CD8-positive, alpha-beta memory T cell (primary cell): ENCODE measurements at places on chromosomes 2 and 18.

GRCh38 chr2:112733456-112733855 is 12.6 kb downstream of the NT5DC4 start:
- H3K4me3 ChIP-seq: no peak overlapping the region
- no peak for DNase-seq
- H3K36me3 ChIP-seq: no peaks in the 10 kb centered on the region

DNA sequence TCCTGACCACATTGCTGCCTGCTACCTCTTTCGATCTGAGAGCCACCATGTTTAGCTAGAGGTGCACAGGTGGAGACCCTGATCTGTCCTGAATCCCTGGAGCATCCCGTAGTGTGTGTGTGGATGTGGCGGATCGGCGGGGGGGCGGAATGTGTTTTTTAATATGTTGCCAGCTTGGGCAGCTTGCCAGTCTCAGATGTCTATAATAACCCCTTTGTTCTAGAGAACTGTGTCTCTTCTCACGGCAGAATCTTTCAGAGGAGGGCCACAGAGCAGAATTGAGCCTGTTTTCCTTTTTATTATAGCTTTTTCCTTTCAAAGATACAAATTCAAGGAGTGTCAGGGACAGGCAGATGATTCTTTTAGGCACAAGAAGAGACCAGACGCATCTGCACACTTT is 934.1 kb upstream of the KLHL29 start:
- H3K27ac ChIP-seq: no peak overlapping the region
- H3K4me1 ChIP-seq: no peaks in the 10 kb centered on the region
- no peak for DNase-seq
- no peaks in the 10 kb centered on the region for H3K36me3 ChIP-seq

GRCh38 chr2:155157065-155157464 is 458.6 kb downstream of the KCNJ3 start:
- DNase-seq: no peak
- H3K36me3 ChIP-seq: no peaks in the 10 kb centered on the region
- H3K27me3 ChIP-seq: no peaks in the 10 kb centered on the region
- H3K4me3 ChIP-seq: no peak overlapping the region

- H3K4me1 ChIP-seq: no peaks in the 10 kb centered on the region
- DNase-seq: no peak
- no peak overlapping the region for H3K27ac ChIP-seq
- H3K4me3 ChIP-seq: no peak overlapping the region
- H3K27me3 ChIP-seq: no peaks in the 10 kb centered on the region
- H3K36me3 ChIP-seq: no peaks in the 10 kb centered on the region
Observed at GRCh38 chr18:75556841-75557240, 129.3 kb upstream of the SMIM21 start.

GRCh38 chr2:179461420-179461819 is 196.8 kb upstream of the SESTD1 start:
- H3K4me3 ChIP-seq: no peak overlapping the region
- DNase-seq: no peak
- H3K36me3 ChIP-seq: no peaks in the 10 kb centered on the region
- no peaks in the 10 kb centered on the region for H3K27me3 ChIP-seq
- H3K27ac ChIP-seq: no peak overlapping the region
- no peaks in the 10 kb centered on the region for H3K4me1 ChIP-seq

GRCh38 chr18:79585395-79586370 is 93.9 kb upstream of the CTDP1 start:
- DNase-seq: no peak
- no peak overlapping the region for H3K27ac ChIP-seq
- H3K36me3 ChIP-seq: no peaks in the 10 kb centered on the region
- no peaks in the 10 kb centered on the region for H3K4me1 ChIP-seq

- H3K36me3 ChIP-seq: no peaks in the 10 kb centered on the region
- H3K4me3 ChIP-seq: no peak overlapping the region
- no peak for DNase-seq
- H3K4me1 ChIP-seq: peaks cover 37% of the 10 kb centered on the region
Observed at GRCh38 chr18:58315041-58315440, 271.0 kb downstream of the NEDD4L start.

DNA sequence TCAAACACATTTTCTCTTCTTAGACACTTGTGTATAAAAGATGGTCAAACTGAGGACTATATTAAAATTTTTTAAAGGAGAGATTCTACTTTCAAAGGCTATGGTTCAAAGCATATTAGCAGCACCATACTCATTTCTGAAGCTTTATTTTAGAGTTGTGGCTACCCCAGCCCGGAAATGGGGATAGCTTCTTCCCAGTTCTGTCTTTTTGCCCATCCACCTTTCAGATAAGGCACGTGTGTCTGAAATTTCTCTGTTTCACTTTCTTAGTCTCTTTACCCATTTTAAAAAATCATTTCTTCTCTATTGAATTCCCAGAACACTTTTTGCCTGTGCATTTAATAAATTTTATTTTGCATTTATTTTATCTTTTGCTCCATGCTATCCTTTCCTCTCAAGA is 431.5 kb downstream of the RNF144A start:
- H3K27ac ChIP-seq: no peak overlapping the region
- no peak overlapping the region for H3K4me3 ChIP-seq
- H3K27me3 ChIP-seq: no peaks in the 10 kb centered on the region
- no peak for DNase-seq
- H3K36me3 ChIP-seq: no peaks in the 10 kb centered on the region

GRCh38 chr2:231174211-231174651 is 24.2 kb upstream of the ARMC9 start:
- H3K4me3 ChIP-seq: no peak overlapping the region
- DNase-seq: no peak
- peaks cover 11% of the 10 kb centered on the region for H3K36me3 ChIP-seq
- no peaks in the 10 kb centered on the region for H3K4me1 ChIP-seq

DNA sequence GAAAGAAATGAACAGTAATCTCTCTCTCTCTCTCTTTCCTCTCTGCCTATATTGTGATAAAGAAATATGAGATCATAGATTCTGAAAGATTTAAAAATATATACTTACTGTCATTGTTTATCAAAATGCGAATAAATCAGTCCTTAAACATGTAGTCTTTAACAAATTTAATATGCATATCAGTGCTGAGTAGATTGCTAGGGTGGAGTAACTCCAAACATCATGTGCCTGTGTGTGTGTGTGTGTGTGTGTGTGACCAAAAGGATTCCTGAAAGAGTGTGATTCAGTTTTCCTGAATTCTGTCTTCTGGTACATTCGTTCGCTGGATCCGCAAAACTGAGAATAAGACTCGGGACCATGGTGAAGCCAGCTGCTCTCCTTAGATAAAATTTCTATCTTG is 24.0 kb upstream of the DSEL start:
- H3K4me1 ChIP-seq: no peaks in the 10 kb centered on the region
- H3K36me3 ChIP-seq: no peaks in the 10 kb centered on the region
- no peak overlapping the region for H3K4me3 ChIP-seq
- no peaks in the 10 kb centered on the region for H3K27me3 ChIP-seq

DNA sequence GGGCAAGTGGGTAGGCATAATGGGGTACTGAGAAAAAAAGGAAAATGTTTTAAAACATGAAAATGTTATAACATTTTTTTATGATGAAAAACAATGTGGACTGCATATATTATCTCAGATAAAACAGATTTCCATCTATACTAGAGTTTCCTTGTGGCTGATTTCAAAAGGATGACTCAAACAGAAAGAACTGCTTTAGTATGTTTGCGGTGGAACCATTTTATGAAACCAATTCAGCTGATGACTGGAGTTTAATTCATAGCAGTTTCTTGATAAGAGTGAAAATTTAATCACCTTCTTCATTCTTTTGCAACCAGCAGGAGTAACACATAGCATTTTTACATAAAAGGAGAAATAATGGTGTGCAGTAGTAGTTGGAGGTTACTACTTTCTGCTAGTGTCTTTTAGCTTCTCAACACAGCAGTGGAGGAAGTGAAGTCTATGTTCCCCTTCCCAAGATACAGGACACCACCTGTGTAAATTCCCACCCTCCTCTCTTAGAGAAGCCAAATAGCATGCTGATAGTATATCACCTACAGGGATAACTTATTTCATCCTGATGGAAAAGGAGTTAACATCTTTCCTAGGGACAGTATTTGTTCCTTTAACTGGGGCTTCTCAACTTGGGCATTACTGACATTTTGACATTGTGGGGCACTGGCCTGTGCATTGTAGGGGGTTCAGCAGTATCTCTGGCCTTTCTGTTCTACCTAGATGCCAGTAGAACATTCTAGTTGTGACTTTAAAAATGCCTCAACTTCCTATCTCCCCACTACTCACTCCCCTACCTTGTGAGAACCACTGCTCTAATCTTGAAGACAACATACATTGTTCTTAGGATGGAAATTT is 29.9 kb downstream of the PELI1 start:
- H3K4me3 ChIP-seq: no peak overlapping the region
- no peak overlapping the region for H3K27ac ChIP-seq
- H3K4me1 ChIP-seq: peaks cover 36% of the 10 kb centered on the region
- H3K36me3 ChIP-seq: no peaks in the 10 kb centered on the region
- no peak for DNase-seq
- no peaks in the 10 kb centered on the region for H3K27me3 ChIP-seq

DNA sequence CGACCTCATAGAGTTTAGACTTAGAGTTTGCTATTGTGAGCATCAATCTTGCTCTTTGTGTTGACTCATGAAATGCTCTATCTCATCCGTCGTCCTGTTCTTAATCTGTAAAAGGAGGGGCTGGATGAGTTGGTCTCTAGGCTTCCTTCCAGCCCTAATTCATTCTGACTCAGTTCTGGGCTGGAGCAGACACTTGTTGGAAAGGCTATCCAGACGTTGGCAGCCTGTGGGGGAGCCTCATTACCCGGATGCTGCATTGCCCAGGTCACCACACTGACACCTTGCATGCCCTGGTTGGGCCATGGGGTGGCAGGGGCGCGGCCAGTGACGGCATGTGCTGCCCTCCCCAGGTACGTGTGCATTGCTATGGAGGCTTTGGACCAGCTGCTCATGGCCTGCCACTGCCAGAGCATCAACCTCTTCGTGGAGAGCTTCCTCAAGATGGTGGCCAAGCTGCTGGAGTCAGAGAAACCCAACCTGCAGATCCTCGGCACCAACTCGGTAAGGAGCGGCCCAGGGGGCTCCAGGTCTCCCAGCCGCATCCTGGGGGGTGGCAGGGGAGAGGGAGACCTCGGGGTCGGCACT is 61.5 kb downstream of the EFR3B start:
- H3K27me3 ChIP-seq: no peaks in the 10 kb centered on the region
- no peak for DNase-seq
- H3K4me3 ChIP-seq: no peak overlapping the region
- H3K27ac ChIP-seq: no peak overlapping the region
- no peaks in the 10 kb centered on the region for H3K4me1 ChIP-seq

- H3K36me3 ChIP-seq: no peaks in the 10 kb centered on the region
- H3K4me1 ChIP-seq: no peaks in the 10 kb centered on the region
- DNase-seq: no peak
- no peaks in the 10 kb centered on the region for H3K27me3 ChIP-seq
Observed at GRCh38 chr2:156864753-156865152, 392.8 kb upstream of the GALNT5 start.

DNA sequence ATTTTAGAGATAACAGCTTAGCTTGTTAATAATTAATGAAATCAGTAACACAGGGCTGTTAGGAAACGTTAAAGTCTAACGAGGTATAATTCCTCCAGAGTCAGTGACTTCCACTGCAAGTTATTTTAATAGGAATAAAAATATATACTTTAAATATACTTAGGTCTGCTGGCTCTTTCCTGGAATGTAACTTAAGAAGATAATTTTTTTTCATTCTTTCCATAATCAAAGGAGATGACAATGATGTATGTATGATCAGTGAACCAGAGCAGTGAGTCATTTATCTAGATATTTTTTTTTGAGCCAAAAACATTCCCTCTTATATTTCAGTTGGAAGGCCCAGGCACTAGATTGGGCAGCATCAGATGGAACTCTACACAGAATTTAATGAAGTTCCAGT is 104.2 kb upstream of the LYPD1 start:
- H3K27me3 ChIP-seq: no peaks in the 10 kb centered on the region
- no peaks in the 10 kb centered on the region for H3K4me1 ChIP-seq
- H3K4me3 ChIP-seq: no peak overlapping the region
- no peak overlapping the region for H3K27ac ChIP-seq

GRCh38 chr18:54774981-54775665 is 53.2 kb upstream of the RAB27B start:
- DNase-seq: no peak
- no peaks in the 10 kb centered on the region for H3K36me3 ChIP-seq
- H3K27ac ChIP-seq: no peak overlapping the region
- no peaks in the 10 kb centered on the region for H3K4me1 ChIP-seq
- H3K27me3 ChIP-seq: no peaks in the 10 kb centered on the region

DNA sequence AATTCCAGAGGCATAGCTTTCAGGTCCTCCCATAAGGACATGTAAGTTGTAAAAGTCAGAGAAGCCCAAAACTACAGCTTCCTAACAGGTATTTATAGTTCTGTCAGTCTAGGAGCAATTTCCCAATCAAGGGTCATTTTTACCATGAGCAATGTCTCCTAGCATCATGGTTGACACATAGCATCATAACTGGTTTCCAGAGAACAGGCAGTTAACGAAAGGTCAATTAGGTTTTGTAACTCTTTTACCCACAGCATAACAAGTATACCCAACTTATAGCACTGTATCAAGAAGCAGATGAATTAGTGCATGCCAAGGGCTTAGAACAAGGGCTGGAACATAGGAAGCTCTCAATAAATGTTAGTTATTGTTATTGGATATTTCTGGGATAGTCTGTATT is 110.1 kb downstream of the MREG start:
- no peak overlapping the region for H3K4me3 ChIP-seq
- H3K4me1 ChIP-seq: no peaks in the 10 kb centered on the region
- DNase-seq: no peak
- H3K36me3 ChIP-seq: no peaks in the 10 kb centered on the region

DNA sequence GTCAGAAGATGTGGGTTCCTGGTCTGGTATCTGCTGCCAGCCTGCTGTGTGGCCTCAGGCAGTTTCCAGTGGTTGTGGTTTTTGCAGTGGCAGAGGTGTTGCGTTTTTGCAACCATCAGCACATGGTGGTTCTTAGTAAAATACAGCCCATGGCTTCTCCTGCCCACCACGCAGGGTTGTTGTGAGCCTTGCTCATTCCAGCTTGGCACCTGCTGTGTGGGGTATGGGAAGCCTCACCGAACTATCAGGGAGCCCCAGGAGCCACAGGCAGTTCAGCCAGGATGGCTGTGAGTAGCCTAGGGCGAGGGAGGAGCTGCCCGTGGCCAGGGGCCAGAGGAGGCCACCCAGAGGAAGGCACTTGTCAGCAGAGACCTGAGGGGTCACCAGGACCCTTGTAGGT is 9.8 kb downstream of the ARID5A start:
- no peaks in the 10 kb centered on the region for H3K27me3 ChIP-seq
- no peak overlapping the region for H3K27ac ChIP-seq
- no peak for DNase-seq
- peaks cover 54% of the 10 kb centered on the region for H3K4me1 ChIP-seq
- H3K4me3 ChIP-seq: no peak overlapping the region
